Left ventricle myocardium inferior (tissue), 1 donor: ENCODE measurements at places on chromosomes 6 and 20. TPM values are rescaled to one million over a fixed set of nuclear protein-coding genes. Genes with fewer than 3 reads are reported as not detected.

Gene ZBTB46
- 13.6 TPM for total RNA-seq

- DNase-seq = no peak
Observed at GRCh38 chr6:170022291-170022722, 268.6 kb downstream of the DLL1 start.

Gene RMND1
- total RNA-seq = 17.3 TPM

GRCh38 chr6:112591329-112591728, 244.2 kb downstream of the RFPL4B start:
- DNase-seq = no peak

DNA sequence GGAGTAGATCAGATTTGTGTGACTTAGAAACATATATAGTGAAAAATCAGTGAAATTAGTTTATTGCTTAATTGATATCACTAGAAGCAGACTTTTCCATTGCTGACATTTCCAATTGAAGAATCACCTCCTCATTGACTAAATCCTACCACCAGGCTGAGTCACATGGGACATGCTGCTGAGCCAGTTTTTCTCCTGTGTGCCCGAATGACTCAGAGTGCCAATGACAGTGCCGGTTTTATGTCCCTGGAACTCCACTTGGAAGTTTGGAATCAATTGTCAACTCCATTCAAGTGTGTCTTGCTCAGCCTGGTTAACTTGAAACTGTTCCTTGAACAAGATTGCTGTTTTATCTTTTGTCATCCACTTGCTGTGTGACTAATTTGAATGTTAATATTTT, 316.1 kb upstream of the PRDM1 start:
- no peak for DNase-seq

Gene CTCFL
- not detected for total RNA-seq

DNA sequence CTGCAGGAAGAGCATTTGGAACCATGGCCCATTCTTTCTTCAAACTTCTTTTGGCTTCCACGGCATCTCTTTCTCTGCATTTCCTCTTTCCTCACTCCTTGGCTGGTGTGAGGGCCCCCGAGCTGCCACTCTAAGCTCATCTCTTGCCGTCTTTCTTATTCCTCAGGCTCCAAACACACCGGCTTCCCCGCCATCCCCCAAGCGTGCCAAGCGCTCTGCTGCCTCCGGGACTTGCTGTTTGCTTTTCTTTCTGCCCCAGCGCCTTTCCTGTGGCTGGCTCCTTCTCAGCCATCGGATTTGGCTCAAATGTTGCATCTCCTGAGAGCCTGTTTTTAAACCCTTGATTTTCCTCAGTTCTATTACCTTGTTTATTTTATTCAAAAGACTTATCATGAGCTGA, 172.7 kb downstream of the PACRG start:
- no peak for DNase-seq

Gene FAM83B
- total RNA-seq = 0.63 TPM

Gene PACRG
- 10.5 TPM for total RNA-seq

- no peak for DNase-seq
Observed at GRCh38 chr20:58760856-58761255, 68.3 kb downstream of the NPEPL1 start.

- DNase-seq = peak; percentile 60
Observed at GRCh38 chr6:158232316-158233213, 64.4 kb downstream of the GTF2H5 start.

- DNase-seq = no peak
Observed at GRCh38 chr6:100751590-100751989, 129.5 kb downstream of the ASCC3 start.

Gene TCF21
- total RNA-seq = 5.3 TPM

DNA sequence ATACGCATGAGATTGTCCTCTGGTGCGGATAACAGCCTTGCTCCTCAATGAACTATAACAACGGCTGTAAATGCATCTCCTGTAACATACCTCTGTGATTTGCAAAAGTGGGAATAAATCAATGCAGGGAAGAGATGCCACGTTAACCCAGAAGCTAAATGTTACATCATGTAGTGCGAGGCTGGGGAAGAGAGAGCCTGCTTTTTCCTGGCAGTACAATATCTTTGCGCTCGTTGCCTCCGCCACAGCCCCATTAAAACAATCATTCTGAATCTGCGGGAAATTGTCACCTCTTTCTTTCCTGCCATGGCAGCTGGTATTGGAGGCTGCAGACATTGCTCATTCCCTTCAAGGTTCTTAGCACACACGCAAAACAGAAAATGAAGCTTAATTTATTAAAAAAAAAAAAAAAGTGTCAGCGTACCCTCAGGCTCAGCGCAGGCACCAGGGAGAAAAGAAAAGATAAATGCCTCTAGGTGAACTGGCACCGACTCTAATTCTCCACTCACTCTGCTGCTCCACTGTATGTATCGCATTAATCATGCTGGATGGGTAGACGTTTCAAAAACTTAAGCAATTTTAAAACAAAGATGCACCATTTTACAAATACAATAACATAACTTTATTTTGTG, 70.2 kb upstream of the TFB1M start:
- no peak for DNase-seq

GRCh38 chr6:25387911-25388310, 108.7 kb downstream of the CARMIL1 start:
- DNase-seq = no peak

GRCh38 chr6:91442342-91442741, 855.5 kb upstream of the MAP3K7 start:
- DNase-seq = no peak

- no peak for DNase-seq
Observed at GRCh38 chr6:117557951-117558350, 44.4 kb downstream of the GOPC start.

Gene SPEF1
- 0.33 TPM for total RNA-seq

GRCh38 chr6:78570044-78570443, 297.3 kb upstream of the IRAK1BP1 start:
- DNase-seq = no peak

Gene SLC17A2
- total RNA-seq = not detected

DNA sequence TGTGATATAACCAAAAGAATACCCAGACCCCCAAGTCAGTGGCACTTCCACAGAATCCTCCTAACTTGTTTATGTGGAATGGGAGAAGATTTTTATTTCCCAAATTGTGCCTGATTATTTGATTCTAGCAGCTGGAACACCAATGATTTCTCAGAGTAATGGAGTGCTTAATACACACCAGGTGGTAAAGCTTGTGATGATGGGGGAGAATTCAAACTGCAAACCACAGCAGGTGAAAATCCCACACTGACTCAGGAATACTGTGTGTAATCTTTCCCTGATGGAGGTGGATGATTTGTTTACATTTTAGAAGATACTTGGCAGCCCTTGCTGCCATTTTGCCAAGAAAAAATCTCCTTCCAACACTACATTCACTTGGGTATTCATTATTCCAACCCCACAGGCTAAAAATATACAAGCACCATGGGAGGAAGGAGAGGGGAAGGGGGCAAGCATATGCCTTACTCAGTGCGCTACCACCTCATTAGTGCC, 212.7 kb upstream of the PLN start:
- DNase-seq = no peak

Gene KHDRBS2
- not detected for total RNA-seq

Gene NOX3
- total RNA-seq = not detected

- DNase-seq = no peak
Observed at GRCh38 chr6:82570083-82570482, 206.5 kb downstream of the TPBG start.

DNA sequence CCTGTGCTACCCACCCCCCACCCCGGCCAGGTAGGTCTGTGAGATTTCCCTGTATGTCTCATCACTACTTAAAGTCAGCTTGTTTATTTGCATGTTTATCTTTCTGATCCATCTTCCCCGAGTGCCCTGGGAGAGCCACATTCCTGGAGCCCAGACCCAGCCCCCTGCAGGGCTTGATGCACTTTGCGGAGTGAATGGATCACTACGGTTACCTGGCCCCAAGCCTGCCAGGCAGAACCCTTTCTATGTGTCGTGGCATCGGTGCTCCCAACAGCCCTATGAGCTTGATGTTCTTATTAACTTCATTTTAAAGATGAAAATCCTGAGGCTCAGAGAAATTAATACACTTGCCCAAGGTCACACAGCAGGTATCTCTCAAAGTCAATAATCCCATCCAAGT, 13.6 kb upstream of the SLCO4A1 start:
- DNase-seq = no peak

GRCh38 chr6:22099231-22099630, 197.6 kb downstream of the PRL start:
- no peak for DNase-seq

DNA sequence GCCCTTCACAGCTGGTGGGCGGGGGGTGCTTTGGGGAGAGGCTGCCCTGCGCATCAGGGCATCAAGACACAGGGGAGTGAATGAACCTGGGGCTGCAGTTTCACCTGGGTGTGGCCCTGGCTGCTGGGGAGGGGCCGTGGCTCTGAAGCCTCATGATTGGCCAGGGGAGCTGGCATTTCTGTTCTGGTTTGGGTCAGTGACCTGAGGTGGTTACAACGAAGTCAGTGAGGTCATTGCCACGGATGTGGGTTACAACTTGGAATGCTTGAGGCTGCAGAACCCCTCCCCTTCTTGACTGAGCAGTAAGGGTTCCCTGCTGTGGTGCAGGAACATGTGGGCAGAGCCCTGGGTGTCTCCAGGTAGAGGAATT, 3.0 kb downstream of the TCEA2 start:
- DNase-seq = no peak

DNA sequence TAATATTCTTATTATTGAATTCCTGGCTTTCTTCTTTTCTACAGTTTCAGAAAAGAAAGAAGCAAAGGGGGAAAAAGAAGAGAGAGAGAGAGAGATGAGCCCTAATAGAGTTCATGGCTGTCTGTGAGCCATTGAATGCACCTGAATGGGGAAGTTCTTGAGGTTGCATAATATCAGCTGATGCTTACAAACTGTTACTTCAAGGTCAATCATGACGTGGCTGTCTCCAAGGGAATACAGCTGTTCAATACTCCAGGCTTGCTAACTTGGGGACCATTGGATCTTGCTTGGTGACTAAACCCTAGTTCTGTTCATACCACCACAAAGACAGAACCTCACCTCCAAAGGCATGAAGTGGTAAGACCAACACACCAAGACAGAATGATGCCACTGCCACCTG, 180.4 kb downstream of the ADGRG6 start:
- no peak for DNase-seq

- DNase-seq = no peak
Observed at GRCh38 chr20:9740486-9740885, 98.4 kb downstream of the PAK5 start.

- no peak for DNase-seq
Observed at GRCh38 chr6:63574554-63574900, 2.2 kb downstream of the LOC128125822 start.

GRCh38 chr20:37305079-37305478, 15.6 kb downstream of the MANBAL start:
- no peak for DNase-seq

Gene LAMA2
- total RNA-seq = 185 TPM

- DNase-seq = no peak
Observed at GRCh38 chr20:62814060-62814708, 2.7 kb upstream of the COL9A3 start.

DNA sequence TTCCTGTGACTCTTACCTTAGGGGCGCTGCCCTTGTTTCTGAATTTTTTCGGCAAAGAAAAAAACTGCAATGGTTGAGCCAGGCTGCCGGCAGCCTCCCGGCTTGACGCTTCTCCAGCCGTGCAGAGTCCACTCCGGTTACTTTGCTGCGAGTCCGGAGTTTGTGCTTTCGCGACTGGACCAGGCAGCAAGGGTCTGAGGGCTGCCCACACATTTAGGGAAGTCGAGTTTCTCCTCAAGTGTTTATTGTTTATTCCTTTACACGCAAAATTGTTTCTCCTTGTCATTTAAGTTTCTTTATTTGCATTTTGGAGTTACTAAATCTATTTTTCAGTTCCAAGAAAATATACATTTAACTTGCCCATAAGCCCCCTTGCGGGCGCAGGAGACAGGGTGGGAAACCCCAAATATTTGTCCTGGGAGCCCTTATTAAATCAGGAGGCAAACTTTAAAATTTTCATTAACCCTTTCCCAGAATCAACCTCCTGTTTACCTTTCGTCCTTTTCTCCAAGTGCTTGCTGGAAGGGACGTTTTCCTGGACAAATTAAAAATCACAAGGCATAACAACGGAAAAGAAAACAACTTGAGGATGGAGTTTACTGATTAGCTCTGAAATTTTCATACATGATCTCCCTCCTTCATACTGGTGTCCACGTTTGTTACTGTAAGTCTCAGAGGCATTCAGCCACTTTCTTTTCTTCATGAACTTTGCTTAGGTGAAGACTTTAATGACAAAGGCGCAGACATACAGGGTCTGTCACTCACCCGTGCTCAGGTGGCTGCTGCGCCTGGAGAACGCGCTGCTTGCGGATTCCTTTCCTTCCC, 1.7 kb upstream of the PDE10A start:
- no peak for DNase-seq

DNA sequence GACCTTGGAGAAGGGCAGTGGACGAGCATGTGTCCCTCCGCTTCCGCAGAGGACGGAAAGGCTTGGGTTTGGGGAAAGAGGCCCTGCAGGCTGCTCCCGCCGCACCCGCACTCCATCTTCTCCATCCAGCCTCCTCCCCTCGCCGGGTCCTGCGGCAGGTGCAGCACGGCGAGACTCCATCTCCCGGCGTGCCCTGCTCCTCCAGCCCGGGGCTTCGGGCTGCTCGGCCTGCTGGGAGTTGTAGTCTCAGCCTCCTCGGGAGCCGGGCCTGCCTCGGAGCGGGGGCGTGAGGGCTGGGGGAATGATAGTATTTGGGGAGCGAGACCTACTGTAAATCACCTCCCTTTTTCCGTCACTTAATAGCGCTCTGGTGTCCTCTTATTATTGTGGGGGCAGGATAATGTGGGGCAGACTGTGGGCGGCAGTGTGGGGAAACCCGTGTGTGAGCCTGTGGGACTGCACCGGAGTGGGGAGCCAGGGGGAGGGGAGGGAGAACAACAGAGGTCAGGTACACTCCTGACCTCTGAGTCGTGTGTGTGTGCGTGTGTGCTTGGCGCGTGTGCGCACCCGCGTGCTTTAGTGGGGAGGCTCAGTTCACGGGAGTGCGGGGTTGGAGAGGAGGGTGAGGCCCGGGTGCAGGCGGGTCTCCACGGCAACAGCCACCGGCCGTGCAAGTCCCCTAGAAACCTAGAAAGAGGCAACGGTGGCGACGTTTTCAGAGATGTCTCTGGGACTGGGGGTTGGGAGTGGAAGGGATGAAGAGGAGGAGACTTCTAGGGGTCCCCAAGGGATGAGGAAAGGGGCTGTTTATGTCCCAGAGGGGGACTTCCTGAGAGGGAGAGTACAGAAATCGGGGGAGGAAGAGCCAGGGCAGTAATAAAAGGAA, 4.1 kb downstream of the TTBK1 start:
- peak; percentile 78 for DNase-seq

Gene E2F1
- 1.2 TPM for total RNA-seq

GRCh38 chr6:99613705-99614429, 7.2 kb downstream of the PRDM13 start:
- no peak for DNase-seq
